ENCODE measurements at places on chromosomes 3 and 15.

- DNase-seq = no peak
Measured at GRCh38 chr3:146801492-146801891, 196.3 kb upstream of the PLSCR5 start.

DNA sequence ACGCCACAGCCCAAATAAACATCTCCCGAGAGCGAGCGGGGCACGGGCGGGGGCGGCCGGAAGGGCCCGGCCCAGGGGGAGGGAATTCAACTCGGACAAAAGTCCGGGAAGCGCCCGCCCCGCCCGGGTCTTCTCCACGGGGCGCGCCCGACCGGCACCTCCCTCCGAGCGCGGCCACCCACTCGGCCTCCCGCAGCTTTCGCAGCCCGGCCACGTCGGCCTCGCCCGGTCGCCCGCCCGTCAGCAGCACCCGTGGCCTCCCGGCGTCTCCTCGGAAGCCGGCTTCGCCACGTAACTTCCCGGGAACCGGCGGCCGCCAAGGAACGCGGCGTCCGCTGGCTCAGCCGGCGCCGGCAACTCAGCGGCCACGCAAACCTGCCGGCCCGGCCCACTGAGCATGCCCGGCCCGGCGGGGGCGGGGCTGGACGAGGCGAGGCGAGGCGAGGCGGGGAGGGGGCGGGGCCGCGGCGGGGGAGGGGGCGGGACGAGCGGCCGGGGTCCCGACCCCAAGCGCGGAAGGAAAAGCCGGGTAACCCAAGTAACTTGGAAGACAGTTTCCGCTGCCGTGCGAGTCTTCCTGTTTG is at the start of gene TJP1:
TJP1 (minus strand) TSS at position 369 of the 584 bp plus-strand sequence. CDS start 440 bp downstream, outside the sequence.
- no peak for DNase-seq

- DNase-seq = no peak
Measured at GRCh38 chr15:58313304-58313703, 118.5 kb upstream of the LIPC start.

- no peak for DNase-seq
Measured at GRCh38 chr15:66850996-66851310, 148.9 kb downstream of the SMAD6 start.

- DNase-seq = peak; percentile 86
Measured at GRCh38 chr15:64841344-64842095, at the start of gene PLEKHO2. PLEKHO2 (plus strand) TSS chr15:64841915; CDS start chr15:64842017, 102 bp downstream.

DNA sequence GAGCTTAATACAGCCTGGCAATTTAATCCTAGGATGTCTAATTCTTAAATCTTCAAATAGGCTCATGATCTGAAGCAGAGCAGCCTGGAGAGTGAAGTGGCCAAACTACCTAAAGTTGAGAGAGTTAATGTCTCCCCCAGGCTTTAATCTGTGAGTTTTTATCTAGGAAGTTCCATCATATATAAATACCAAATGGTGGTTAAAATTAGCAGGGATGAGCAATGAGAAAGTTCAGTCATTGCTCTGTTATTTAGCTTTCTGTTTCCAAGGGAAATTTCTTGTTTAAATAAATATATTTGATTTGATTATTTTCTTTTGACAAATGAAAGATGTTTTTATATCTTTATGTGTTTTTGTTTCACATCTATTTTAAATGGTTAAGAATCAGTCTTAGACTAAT is 274.4 kb upstream of the UMPS start:
- DNase-seq = no peak

GRCh38 chr3:9110802-9111201 is 138.6 kb downstream of the SRGAP3 start:
- no peak for DNase-seq

- peak; percentile 56 for DNase-seq
Measured at GRCh38 chr3:134754768-134755559, 40.1 kb upstream of the EPHB1 start.

DNA sequence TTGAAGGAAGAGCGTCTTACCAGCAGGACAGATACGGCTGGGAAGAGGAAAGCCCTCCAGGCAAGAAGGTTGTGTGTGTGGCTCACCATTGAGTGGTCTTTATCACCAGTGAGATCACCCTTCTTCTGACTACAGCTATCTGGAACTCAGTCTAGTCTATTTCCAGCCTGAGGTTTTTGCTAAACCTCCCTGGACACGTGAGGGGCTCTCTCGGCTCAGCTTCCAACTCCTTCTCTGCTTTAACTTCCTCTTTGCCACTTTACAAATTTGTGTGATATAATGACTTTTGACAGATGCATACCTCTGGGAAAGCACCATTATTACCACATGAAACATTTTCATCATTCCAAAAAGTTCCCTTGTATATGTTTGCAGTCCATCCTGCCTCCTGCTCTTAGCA is 15.3 kb upstream of the ROPN1 start:
- DNase-seq = no peak

DNA sequence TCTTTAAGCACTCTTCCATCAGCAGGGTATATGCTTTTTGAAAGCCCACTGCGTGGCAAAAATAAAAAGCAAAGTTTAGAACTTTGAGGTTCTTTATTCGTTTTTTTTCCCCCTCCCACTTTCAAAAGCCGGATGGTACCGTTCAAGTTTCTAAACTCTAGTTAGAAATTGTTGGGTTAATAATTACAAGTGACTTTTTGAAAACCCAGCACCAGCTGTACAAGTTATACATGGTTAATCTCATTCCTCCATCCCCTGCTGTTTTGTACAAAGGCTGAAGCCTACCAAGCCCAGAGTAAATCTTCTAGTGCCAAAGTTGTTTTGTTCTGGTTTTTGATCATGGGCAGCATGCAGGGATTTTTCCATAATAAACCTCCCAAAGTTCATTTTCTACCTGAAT is 48.6 kb downstream of the WDR72 start:
- DNase-seq = no peak

GRCh38 chr3:33392703-33393125 is 47.5 kb downstream of the UBP1 start:
- DNase-seq = no peak

- DNase-seq = peak; percentile 34
Measured at GRCh38 chr3:128011140-128011539, 41.1 kb upstream of the SEC61A1 start.

DNA sequence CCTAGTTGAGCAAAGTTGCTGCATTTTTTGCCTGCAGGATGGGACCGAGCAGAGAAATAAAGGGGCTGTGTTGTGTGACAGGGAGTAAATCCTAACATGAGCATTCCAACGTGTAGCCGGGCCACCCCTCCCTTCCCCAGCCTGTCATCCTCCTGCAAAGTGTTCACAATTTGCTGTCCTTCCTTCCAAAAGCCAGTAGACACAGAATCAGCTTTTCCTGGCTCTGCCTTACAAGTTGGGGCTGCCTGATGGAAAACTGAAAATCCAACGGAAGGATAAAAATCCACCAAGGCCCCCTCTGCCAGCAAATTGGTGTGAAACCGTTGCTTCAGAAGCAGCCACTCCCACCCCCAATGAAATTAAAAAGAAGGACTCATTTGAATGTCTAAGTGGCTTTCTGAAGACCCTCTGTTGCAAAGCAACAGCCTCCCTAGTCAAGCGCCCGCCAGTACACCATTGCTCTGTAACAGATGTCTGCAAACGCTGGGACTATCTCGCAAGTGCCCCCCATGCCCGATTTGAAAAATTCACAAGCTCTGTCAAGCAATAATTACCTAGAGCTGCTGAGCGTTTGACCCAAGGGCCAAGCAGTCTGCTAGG is 665 bp downstream of the FRMD4B start:
- DNase-seq = no peak

DNA sequence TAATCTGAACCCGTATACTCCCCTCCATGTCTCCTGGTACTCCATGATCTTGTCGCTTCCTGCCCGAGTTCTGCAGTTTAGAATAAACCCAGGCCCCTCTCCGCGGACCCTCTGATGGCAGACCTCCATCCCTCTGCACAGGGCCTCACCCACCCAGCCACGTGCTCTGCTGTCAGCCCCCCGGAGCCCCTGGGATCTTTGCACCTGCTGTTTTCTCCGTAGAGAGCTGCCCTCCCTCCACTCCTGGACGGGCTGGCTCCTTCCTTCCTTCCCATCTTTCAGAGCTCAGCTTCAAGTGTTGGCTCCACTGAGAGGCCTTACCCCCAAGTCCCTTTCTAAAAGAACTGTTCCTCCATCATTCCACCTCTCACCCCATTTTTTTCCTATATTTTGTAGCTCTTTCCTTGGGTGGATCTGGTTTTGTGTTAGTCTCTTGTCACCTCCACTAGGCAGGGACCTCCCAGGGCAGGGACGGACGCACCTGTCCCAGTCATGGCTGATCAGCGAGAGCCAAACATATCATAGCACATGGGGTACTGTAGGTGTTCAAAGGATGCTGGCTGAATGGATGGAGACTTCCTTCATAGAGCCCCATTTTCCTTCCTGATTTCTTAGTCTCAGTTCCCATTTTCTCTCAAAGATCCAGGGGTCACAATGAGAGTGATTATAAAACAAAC is 106.6 kb downstream of the VGLL4 start:
- DNase-seq = no peak

DNA sequence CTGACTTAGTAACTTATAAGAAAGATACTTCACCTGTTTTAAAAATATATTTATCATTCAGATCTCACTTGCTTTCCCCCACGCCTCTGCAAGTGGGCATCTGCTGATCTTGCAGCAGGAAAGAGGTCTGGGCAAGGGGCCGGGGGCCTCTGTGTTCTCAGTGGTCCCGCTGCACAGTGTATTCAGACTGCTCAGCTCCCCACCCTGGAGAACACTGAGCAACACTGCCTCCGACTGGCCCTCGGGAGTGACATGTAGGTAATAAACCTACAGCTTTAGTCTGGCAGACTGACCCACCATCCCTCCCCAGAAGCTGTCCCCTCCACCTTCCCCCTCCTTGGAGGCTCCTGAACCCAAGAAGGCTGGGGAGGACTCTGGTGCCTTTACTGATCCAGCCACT is 43.8 kb downstream of the GABRB3 start:
- DNase-seq = no peak

DNA sequence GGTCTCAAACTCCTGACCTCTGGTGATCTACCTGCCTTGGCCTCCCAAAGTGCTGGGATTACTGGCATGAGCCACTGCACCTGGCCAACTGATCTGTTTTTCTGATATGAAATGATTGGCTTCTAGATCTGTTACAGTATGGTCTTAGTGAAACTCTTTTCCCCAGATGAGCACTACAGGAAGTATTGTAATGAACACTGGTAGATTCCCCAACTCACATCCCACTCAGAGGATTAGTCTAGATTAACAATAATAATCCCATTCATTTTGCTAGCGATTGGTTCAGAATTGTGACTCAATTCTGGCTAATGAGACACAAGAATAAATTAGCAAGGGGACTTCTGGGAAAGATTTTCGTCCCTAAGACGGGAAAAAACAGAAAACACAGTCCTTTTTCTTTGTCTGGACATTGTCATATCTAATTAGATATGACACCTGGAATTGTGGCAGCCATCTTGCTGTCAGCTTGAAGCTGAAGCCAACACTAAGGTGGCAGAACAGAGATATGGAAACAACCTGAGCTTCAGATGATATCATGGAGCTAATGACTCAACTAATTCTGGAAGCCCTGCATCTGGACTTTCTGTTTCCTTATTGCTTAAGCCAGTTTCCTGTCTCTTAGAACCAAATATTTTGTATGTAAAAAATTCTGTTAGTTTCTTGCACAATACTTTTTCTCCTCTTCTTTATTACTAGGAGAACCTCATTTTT is 17.4 kb upstream of the NPTN start:
- peak; percentile 36 for DNase-seq

DNA sequence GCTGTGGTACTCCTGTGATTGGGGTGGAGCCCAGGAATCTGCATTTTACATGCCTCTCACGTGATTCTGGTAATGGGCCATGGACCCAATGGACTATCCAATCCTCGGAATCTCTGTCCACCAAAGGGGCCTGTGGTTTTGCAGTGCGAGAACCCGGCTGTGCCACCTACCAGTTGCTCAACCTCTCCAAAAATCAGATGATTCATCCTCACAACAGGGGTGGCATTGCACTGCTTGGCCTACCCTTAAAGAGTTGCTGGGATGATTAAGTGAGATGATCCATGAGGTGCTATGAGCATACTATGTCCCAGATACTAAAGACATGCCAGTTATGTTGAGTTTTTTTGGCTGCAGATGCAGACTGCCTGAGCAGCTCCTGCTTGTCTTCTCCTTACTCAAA is 5.1 kb downstream of the ANP32A start:
- no peak for DNase-seq

- no peak for DNase-seq
Measured at GRCh38 chr15:71362987-71363968, 248.0 kb downstream of the THSD4 start.

DNA sequence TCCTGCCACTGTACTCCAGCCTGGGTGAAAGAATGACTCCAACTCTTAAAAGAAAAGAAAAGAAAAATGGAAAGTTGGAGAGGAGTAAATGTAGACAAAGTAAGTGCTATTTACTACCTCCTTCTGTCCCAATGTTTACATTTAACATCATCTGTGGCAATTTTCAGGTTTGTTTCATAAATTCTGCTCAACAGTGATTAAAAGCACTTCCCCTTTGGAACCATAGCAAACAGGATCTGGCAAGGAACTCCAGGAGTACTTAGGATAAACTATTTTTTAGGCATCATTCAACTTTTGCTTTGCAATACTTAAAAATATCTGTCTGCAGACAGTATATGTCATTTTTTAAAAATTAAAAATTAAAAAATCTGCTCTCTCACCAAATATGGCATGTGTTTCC is 5.5 kb upstream of the CX3CR1 start:
- DNase-seq = no peak

- no peak for DNase-seq
Measured at GRCh38 chr3:27568393-27568792, 84.2 kb upstream of the SLC4A7 start.

DNA sequence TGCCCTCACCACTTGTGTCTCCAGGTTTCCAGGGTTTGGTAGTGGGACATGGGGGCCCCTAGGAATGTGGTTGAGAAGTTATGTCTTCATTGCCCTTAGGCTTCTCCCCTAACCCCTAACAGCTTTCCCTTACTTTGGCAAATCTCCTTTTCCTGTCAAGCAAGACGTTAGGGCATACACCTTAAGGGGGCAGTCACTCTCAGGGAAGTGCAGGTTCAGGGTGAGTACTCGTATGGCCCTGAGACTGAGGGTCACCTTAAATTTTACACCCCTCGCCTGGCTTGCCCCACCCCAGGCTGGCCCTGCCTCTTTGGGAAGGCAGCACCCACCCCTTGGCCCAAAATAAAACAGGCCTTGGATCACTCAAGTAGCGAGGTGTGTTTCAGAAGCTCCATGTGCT is 33.5 kb downstream of the POLR2M start:
- no peak for DNase-seq

- DNase-seq = no peak
Measured at GRCh38 chr15:42157381-42157780, 945 bp upstream of the PLA2G4F start.

- no peak for DNase-seq
Measured at GRCh38 chr3:36147934-36148558, 232.3 kb upstream of the STAC start.

- DNase-seq = no peak
Measured at GRCh38 chr3:61008153-61008997, 242.9 kb downstream of the FHIT start.

All from activated CD4-positive, alpha-beta T cell treated with anti-CD3 and anti-CD28 coated beads for 48 hours (primary cell).